ENCODE measurements at places on chromosomes 2 and 18.
A peak's percentile ranks its signal among the peaks of the same experiment; 100 is the strongest.

DNA sequence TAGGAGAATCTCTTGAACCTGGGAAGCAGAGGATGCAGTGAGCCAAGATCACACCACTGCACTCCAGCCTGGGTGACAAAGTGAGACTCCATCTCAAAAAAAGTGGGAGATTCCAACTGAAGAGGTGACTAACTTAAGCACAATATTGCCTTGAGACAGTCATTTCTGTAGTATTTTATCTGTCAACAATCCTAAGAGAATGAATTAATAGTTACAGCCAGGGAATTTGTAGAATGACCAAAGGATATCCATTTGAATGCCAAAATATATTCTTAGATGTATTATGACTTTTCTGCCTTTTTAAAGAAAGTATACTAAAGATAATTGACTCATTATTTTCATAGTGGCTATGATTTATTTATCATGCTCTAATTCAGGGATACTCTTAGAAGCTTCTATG lies 40.7 kb upstream of the CCDC150 start:
- DNase-seq: no peak

DNA sequence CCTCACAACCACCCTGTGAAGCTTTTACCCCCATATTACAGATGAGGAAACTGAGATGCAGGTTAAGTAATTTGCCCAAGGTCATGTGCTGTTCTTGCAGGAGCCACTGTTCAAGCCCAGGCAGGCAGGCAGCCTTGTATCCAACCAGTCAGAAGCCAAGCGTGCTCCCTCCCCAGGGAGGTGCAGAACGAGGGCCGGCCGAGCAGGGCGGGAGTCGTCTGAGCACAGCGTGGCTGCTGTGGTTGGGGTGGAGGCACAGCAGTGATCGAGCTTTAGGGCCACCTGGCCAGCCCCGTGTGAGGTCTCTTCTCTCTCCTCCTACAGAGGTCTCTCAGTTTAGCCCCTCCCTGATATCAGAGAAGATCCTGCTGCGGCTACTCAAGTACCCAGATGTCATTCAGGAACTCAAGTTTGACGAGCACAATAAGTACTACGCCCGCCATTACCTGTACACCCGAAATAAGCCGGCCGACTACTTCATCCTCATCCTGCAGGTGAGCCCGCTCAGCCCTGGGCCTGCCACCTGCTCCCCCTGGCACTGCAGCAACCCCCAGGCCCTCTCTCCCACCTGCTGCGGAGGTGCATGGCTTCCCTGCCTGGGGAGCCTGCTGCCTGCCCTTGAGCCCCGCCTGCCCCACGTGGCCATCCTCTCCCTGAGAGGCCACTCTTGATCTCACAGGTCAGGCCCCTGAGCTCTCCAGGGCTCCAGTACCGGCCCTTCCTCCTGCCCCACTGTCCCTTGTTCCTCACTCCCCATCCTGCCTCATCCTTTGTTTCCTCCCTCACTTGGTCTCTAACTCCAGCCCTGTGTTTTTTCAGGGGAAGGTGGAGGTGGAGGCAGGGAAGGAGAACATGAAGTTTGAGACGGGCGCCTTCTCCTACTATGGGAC lies 17.1 kb upstream of the CNNM3 start:
- DNase-seq: no peak

DNA sequence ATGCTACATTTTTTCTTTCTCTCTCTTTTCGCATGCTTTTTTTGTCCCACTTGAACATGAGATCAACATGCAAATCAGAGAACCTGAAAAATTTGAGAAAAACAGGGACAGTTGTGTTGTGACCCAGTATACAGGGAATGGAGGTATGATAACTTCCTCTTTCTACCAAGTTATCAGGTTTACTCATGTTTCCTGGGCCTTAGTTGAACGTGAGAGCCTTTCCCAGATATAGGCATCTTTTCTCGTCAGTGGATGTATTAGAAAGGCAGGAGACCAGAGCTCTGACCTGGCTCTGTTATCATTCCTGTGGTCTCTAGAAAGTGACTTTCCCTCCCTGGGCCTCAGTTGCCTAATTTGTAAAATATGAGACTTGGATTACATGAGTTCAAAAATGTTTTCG lies 30.1 kb upstream of the FAM117B start:
- no peak for DNase-seq

DNA sequence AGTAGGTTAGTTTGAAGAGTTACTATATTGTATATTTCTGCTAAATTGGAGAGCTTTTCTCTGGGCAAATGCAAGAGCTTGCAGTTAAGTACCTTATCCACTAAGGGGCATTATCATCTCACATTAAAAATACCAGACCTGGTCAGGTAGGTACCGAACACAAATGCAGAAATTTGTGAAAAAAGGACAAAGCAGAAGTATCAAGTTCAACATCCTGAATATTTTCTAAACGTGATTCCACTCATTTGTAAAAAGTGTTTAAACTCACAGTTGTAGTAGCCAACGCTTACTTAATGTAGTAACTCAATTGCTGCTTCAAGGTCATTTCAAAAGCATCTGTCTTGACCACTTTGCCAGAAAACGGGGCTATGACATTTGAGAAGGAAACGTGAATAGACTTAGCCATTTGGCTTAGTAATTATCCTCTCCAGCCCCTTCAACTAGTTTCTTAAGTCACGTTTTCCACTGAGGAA lies 52.1 kb downstream of the CYRIA start:
- peak; percentile 19 for DNase-seq

DNA sequence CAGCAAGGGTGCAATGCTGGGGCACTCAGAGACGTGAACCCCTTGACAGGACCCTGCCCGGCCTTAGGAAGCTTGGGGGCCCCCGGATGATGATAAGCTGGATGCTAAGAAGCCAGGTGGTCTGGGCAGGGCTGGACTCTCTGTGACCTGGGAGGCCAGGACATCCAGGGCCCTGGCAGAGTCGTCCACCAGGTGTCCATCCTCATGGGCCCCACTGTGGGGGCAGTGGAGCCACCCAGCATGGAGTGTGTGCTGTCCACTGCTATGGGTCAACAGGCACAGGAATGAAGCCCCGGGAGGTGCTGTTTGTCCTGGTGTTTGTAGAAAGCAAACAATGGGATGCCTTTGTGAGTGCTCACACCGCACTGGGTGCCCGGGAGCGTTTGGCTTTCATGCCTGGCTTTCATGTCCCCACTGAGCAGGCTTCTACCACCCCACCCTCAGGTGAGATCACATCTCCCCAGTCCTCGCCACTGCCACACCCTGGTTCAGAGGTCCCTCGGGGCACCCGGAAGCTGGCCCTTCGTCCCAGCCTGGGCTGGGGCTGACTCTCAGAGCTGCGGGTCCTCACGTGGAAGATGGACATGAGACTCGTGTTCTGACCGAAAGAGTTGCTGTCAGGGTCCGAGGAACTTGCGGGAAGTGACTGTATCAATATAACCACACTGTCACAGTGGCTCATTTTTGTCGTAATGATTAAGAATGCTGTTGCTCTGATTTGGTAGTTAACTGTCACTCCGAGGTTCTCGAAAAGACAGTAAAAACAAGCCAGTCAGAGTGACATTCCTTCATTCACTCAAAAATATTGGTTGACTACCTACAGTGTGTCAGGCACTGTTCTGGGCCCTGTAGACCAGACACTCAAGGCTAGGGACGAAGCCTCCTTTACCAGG lies 53.3 kb downstream of the INHBB start:
- DNase-seq: no peak

GRCh38 chr2:54388076-54388475 lies 68.1 kb upstream of the SPTBN1 start:
- DNase-seq: no peak

DNA sequence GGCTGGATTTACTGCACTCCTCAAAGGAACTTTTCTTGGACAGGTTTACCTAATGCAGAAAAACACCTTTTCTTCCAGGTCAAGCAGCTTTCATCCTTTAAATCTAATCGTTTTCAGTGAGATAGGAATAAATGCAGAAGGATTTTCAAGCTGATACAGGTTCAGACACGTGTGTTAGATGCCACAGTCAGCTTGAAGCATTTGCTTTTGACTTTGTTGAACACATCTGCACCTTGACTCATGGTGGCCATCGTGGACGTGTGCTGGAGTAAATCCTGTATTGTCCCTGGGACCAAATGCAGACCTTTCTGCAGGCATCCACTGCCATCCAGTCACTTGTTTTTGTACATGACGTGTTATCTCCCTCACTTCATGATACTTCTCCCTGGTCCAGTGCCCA lies 61.9 kb downstream of the KLHL29 start:
- no peak for DNase-seq

- no peak for DNase-seq
These were observed 90.2 kb downstream of the PARD3B start for GRCh38 chr2:204635478-204635877.

- DNase-seq: no peak
These were observed 109.4 kb downstream of the BAZ2B start for GRCh38 chr2:159506764-159507440.

DNA sequence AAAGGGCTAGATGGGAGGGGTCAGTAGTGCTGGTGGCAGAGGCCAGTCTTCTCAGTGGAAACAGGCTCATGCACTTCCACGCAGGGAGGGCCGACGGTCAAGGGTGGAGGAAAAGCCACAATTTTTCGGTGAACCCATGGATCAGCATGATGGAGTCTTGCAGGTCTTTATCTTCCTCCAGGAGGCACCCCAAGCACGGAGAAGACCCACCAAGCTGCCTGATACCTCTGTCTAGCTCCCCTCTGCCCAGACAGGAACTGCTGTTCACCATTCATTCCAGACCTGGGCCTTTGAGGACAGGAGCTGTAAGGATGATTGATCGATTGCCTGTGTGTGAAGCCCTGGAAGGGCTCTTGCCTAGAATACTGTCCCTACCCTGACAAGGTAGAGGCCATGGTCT lies 2.8 kb upstream of the LRRFIP1 start:
- DNase-seq: no peak

- DNase-seq: no peak
These were observed 2.8 kb downstream of the SP9 start for GRCh38 chr2:174337337-174338146.

DNA sequence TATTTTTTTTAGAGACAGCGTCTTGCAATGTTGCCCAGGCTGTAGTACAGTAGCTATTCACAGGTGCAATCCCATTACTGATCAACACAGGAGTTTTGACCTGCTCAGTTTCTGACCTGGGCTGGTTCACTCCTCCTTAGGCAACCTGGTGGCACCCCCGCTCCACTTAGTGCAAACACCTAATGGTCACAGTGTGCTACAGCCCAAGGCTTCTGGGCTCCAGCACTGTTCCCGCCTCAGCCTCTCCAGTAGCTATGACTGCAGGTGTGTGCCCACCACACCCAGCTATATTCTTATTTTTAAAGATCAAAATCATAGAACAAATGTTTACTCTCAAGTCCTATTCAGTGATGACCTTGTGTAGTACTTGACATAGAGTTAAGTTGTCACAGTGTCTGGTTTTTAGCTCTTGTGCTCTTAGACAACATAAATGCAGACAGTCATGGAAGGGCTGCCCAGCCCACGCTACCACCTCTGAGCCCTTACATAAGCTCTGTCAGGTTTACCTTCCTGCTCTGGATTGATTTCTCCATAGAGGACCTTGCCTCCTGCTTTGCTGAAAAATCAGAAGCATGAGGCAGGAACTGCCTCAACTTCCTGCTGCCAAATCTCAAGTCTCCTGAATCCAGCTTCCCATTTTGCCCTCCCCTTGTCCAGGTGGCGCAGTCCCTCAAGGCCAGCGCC lies 82.2 kb upstream of the SLC1A4 start:
- DNase-seq: no peak

GRCh38 chr2:96240341-96241038 lies 25.3 kb downstream of the TMEM127 start:
- DNase-seq: no peak

- no peak for DNase-seq
These were observed 111.5 kb downstream of the GALNT3 start for GRCh38 chr2:165682546-165682945.

DNA sequence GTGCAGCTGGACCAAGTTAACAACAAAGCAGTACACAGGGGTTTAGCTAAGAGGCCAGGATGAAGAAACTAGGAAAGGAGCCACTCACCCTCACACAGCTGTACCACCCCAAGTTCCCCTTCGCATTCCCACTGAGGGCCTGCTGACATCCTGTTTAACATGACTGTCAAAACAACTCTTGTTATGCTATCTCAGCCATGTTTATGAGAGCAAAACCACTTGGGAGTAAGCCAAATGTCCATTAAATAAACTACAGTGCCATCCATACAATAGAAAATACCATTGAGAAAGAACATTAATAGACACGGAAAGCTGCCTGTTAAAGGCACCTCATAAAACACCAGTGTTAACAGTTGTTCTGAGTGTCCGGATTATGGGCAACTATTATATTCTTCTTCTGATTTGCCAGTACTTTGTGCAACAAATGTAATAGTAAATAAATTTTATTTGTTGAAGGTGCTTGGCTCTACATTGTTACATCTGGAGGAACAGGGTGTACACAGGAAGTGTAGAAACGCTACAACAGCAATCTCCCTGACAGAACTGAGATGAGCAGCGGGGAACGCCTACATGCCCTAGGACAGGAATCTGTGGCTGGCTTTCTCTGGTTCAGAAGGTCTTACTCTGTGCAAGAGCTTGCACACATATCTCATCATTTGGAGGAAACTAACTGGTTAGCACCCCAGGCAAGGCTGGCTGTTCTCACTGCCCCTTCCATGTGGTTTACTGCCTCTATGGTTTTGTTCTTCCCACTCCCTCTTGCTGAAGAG lies 85.6 kb downstream of the EHD3 start:
- peak; percentile 8 for DNase-seq

DNA sequence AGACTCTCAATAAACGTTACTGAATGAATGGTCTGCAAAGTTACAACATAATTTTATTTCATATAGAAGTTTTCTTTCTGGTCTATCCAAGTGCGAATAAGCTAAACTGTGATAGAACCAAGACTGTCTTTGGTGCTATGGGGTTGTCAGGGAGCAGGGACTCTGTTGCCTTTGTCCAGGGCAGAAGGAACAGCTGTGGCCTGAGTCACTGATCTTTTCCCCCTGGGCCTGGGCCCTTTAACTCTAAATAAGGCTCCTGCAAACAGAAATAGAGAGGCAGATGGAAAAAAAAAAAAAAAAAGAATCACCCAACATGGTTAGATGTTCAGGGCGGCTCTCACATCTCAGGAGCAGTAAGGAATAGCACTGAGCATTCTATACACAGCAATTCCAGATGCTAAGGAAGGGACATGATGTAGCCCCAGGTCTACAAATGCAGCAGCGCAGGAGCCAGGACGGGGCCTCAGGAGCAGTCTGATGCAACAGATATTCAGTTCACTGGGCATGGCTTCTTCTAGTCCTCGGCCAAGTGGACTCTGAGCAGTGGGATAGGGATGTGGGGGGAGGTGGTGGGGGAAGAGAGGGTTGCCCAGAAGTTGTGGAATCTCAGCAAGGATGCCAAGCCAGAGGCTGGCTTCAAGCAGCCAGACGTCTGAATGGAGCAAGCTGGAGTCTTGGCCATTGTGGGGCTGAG lies 247.1 kb upstream of the SIX2 start:
- DNase-seq: no peak

- DNase-seq: no peak
These were observed 34.0 kb downstream of the UGP2 start for GRCh38 chr2:63875559-63876245.

GRCh38 chr2:55478610-55479304 lies 40.8 kb upstream of the CFAP36 start:
- no peak for DNase-seq

- no peak for DNase-seq
These were observed 381.8 kb upstream of the CRIM1 start for GRCh38 chr2:35973737-35974132.

All from CD4-positive, alpha-beta T cell treated with Interferon alpha-2 for 1 hour (primary cell).